ENCODE measurements at places on chromosomes 5 and 9.

DNA sequence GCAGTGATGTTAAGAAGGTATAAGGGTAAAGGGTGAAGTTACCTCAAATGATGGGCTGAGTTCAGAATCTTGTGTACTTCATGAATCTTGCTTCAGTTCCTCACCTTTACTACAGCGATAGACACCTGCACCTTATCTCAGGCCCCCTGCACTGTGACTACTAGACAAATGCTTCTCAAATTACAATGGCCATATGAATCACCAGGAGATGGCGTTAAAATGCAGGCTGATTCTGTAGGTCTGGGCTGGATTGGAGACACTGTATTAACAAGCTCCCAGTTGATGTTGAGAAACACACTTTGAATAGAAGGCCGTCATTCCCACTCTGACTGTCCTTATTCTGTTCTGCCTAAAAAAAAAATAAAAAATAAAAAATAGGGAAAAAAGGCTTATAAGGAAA lies 29.8 kb downstream of the TARS1 start:
- DNase-seq = no peak

- no peak for DNase-seq
Measured at GRCh38 chr5:181245427-181246275, 1.9 kb upstream of the RACK1 start.

DNA sequence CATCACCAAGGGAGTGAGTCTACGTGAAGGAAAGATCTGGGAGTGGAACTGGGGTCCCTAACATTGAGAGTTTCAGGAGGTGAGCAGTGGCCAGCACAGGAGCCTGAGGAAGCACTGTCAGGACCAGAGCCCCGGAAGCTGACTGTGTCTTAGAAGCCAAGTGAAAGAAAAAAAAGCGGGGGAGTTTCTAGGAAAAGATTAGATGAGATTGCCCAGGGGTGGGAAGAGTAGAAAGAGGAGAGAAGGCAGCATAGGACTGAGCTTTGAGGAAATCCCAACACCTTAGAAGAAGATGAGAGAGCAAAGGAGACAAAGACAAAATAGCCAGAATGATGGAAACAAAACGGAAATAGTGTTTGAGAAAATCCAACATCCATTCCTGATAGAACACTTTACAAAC lies 37.0 kb upstream of the LRRTM2 start:
- no peak for DNase-seq

GRCh38 chr5:93572101-93572607 lies 8.9 kb downstream of the NR2F1-AS1 start:
- no peak for DNase-seq

DNA sequence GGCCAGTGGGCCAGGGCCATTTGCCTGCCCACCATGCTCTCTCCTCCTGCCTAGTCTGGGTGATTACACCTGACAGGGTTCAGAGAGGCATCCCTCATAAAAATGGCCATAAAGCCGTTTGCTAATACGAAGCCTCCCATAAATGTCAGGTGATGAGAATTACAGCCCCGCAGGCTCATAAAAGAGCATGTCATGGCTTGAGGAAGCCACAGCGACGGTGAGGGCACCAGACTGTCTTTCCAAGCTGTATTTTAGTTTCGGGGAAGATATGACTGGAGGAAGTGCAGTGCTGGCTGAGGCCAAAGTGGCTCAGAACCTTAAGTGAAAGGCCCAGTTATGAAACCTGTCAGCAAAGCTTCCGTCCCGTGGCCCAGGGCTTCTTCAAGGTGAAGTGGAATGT lies 18.5 kb upstream of the TCERG1 start:
- no peak for DNase-seq

DNA sequence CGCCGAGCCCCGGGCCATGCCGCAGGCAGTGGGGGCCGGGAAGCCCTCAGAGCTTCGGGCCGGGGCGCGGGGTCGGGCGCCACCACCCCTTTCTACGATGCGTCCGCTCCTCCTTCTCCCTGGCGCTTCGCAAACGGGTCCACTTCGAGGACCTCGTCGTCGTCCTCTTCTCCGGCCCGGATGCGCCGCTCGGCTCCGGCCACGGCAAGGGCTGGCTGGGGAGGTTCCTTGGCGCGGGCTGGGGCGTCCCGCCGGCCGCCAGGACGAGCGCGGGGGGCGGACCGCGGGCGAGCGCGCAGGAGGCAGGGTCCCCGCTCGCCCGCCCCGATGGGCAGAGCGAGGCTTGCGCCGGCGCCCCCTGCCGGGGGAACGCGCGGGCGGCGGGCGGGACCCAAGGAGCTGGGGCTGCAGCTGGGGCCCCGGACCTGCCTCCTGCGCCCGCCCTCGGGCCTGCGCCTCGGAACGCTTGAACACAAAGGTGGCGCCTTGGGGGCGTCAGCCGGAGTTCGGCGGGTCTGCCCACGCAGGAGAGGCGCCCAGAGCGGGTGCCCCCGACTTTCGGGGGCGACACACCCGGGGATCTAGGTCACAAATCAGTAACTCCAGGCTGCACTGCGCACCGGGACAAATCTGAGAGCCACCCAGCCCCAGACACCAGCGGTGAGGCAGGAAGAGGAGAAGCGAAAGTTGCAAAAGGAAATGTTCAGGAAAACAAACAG lies at the start of gene ROR2:
Gene ROR2 (minus strand): TSS at position 283 of the 719 bp plus-strand sequence.
- DNase-seq = peak; percentile 72

DNA sequence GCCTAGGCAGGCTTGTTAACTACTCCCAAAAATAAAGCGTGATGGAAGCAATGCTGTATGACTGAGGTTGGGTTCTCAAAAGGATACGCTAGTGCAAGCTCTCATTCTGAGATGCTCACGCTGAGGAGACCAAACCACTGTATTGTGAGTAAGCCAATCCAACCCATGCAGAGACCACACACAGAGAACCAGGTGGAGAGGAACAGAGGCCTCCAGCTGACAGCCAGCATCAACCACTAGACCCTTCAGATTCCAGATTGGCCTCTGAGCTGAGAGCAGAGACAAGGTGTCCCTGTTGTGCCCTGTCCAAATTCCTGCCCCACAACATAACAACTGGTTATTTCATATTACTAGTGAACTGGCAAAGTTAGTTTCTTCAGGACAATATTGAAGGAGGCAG lies 4.5 kb downstream of the TSTD2 start:
- DNase-seq = no peak

DNA sequence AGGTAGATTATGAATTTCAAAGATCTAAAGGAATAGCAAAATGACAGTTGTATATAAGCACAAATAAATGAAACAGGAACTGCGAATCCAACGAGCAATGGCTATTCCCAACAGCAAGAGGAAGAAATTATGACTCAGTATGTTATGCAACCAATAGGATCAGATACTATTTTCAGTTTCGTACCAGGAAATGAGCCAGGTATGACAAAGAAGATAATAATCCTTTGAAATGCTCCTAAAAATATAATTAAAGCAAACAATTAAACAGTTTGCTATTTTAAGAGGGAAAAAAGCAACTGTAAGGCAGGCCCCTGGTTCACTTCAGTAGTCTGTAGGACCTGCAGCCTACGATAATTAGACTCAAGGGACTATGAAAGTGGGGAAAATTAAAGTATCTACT lies 58.9 kb downstream of the AUH start:
- no peak for DNase-seq

- DNase-seq = no peak
Measured at GRCh38 chr9:4464911-4465513, 25.3 kb upstream of the SLC1A1 start.

DNA sequence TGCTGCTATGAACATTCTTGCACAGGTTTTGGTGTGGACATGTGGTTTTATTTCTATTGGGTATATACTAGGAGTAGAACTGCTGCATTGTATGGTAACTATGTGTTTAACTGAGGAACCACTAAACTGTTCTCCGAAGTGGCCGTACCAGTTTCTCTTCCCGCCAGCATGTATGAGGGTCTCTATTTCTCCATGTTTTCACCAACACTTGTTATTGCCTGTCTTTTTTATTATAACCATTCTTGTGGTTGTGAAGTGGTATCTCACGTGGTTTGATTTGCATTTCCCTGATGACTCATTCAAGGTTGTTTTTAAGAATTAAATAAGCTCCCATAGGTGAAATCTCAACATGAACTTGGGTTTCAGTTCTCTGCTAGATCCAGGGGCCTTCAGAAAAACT lies 19.4 kb downstream of the PDE8B start:
- no peak for DNase-seq

- DNase-seq = no peak
Measured at GRCh38 chr9:3698076-3698475, 172.3 kb upstream of the RFX3 start.

DNA sequence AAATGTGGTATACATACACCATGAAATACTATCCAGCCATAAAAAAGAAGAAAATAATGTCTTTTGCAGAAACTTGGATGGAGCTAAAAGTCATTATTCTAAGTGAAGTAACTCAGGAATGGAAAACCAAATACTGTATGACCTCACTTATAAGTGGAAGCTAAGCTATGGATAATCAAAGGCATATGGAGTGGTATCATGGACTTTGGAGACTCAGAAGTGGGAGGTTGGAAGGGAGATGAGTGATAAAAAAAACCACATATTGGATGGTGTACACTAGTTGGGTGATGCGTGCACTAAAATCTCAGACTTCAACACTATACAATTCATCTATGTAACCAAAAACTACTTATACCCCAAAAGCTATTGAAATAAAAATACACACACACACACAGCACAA lies 24.5 kb downstream of the ADAMTS12 start:
- no peak for DNase-seq

DNA sequence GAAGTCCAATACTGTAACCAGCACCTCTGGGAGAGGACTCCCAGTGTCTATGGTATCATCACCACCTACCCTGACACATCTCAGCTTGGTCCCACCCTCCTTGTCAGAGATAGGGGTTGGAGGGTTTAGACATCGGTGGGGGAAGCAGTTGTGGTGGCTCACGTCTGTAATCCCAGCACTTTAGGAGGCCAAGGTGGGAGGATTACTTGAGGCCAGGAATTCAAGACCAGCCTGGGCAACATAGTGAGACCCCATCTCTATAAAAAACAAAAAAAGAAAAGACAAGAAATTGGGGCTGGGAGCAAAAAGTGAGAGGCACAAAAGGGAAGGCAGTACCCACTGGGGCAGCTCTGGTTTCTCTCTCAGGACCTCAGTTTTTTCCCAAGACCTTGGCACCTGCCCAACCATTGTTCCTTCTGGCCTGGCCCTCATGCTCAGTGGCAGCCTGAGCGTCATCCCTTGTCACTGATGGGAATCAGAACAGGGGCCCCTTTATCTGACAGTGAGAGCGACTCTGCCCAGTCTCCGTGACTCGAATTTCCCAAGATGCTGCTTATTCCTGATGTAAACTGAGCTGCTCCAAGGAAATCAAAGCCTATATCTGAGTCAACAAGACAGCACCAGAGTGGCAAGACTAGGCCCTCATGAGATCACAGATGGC lies 80.5 kb upstream of the HSPA9 start:
- no peak for DNase-seq

DNA sequence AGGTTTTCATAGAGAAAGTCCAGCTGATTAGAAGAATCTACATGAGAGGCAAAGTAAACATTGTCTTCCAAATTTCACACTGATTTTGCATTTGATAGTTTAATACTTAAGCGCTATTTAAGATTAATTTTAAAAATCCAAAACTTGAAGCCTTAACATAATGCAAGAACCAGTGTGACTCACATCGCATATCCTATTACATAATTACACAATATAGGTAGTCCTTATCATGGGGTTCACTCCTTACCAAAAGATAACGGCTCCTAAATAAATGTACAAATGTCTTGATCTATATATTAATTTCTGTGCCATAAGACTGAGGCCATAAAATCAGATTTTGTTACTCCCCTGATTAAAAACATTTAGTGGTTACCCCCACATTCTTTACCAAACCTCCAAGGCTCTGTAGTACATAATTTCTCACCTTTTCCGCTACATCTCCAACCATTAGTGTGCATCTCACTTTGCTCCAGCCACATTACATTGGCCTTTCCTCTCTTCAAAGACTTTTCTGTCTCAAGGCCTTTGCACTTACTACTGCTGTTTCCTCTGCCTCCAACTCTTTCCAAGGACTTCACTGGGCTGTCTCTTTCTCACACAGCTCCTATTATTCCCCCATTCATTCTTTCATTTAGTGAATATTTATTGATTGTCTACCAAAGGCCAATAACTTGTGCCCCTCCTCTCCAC lies 1.0 kb downstream of the RIOK2 start:
- no peak for DNase-seq

Data from NT2/D1 (cell line).